ENCODE measurements at places on chromosomes 5 and 9.

DNA sequence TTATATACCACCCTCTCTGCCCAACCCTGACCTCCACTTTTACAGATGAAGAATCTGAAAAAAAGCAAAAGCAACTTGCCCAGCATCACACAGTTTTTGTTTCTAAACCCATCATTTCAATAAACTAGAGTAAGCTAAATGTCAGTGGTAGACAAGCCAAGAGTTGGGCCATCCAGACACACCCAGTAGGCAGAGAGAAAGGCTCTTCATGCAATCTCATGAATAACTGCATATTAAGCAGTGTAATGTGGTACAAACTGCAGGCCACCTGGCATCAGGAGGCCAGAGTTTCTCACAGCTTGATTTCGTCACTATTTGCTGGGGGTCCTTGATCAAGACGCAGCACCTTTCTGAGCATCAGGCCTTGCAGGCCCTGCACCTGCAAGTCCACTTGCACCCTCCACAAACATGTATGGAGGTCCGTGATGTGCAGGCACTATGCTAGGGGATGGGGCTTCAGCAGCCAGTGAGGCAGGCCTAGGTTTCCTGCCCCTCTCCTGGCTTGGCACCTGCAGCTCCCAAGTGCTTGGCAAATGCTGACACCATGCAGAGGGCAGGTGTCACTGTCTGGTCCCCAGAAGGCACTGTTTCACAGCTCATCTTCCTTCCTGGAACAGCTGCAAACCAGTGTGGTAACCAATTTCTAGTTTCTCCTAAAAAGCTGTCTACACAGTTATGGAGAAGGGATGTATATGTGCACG, 29.8 kb downstream of the ADAM19 start:
- DNase-seq = no peak

DNA sequence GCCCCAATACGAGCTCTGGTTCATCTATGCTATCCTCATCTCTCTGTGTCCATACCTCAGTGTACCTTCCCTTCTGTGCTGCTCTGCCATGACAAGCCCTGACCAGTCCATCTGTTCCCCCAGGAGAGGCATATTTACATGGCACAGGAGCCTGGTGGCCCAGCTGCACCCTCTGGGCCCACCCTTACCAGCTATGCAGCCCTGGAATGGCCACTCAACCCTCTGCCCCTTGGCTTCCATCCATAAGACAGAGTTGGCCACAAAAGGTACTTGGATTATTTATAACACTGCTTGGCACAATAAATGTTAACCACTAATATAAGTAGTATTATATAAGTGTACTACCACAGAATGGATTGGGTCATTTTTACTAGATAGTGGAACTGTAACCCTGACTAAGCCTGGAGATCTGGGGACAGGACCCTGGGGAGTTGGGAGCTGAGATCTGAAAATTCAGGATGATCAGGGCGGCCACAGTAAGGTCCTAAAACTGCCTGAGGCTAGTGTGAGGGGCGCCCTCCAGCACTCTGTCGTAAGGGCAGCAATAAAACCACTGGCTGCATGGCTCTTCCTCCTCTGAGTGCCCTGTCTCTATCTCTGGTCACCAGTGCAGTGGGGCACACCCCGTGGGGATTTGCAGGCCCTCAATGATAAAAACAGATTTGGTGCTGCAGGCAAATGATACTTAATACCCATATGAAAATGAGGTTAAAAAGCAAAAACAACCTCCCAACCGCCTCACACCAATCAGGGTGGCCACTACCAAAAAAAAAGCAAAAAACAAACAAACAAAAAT, 65.8 kb downstream of the SEMA4D start:
- DNase-seq = no peak

GRCh38 chr5:153546566-153546965, 56.1 kb downstream of the GRIA1 start:
- no peak for DNase-seq

DNA sequence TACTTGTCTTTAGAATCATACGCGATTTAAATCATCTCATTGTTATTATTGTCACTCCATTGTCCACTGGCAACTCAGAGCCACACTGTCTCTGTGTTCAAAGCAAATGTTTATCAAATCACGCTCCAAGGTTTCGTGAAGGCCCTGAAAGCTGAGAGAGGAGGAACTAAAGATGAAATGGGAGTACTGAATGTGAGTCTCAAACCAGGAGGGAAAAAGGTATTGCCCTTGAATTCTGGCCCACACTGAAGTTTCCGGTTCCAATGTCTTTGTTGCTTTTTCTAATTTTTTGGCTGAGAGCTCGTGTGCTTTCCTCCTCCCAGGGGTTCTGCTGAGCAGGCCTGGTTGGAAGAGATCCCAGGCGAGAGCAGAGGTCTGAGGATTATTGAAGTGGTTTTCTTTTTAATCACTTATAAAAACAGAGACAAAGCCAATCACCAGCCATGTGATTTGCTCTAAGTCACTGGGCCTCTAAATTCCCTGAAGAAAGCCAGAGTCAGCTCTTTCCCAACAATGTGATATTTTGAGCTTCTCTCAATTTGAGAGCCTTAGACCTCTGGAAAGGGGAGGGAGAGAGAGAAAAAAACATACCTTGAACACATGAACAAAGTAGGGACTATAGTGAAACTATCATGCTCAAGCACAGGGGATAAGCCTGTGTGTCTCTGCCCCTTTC, 420.8 kb upstream of the GRAMD2B start:
- no peak for DNase-seq

GRCh38 chr9:121881920-121882500, 211.1 kb downstream of the TTLL11 start:
- no peak for DNase-seq

DNA sequence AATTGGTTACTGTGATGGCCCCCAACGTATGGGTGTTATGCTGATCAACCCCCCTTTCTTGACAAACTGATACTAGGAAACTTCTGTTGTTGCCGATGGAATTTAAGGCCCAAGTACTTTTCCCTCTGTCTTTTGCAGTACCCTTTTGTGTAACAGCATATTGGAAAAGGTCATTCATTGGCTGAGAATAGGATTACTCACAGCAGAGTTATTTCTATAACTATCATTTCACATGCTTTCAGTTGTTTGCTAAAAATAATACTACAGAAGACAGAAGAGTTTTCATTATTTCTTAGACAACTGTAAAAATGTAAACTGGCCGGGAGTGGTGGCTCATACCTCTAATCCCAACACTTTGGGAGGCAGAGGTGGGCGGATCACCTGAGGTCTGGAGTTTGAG, 329.5 kb downstream of the KIAA0825 start:
- no peak for DNase-seq

- no peak for DNase-seq
Measured at GRCh38 chr5:174323878-174324281, 278.4 kb downstream of the NSG2 start.

DNA sequence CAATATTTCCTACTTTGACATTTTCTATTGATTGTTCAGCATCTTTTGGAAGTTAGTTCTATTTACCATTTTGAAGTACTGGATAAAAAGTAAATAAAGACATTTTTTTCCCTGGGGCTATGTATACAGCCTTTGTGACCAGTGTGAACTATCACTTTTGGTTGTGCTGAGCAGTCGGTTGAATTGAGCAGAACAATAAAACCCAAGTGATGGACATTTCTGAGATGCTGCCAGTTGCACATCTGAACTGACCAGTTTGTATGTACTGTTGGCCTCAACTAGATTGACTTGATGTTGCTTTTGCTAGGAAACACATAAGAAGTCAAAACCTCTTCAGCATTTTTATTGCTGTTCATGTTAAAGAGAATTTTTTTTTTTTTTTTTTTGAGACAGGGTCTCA, 260.2 kb upstream of the EFNA5 start:
- DNase-seq = no peak

GRCh38 chr5:137566780-137567179, 67.7 kb upstream of the SPOCK1 start:
- no peak for DNase-seq

- DNase-seq = no peak
Measured at GRCh38 chr9:83188277-83188676, 125.3 kb upstream of the RASEF start.

DNA sequence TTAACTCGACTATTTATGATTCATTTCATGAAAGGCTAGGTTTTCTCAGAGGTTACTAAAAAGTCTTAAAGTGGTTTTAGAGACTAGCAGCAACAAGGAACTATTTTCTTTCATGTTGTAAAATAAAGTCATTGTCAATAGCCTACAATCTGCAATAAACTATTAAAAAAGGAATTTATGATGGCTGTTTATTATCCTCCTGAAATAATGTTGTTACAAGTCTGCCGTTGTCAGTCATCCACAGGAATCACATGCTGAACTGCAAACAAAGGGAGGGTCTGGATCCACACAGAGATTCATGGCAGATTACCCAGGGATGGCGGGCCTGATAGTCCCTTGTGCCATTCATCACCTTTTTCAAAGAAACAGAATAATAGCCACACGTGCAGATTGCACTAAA, 49.2 kb downstream of the TMEM174 start:
- no peak for DNase-seq

- no peak for DNase-seq
Measured at GRCh38 chr9:15306068-15306756, 804 bp downstream of the TTC39B start.

DNA sequence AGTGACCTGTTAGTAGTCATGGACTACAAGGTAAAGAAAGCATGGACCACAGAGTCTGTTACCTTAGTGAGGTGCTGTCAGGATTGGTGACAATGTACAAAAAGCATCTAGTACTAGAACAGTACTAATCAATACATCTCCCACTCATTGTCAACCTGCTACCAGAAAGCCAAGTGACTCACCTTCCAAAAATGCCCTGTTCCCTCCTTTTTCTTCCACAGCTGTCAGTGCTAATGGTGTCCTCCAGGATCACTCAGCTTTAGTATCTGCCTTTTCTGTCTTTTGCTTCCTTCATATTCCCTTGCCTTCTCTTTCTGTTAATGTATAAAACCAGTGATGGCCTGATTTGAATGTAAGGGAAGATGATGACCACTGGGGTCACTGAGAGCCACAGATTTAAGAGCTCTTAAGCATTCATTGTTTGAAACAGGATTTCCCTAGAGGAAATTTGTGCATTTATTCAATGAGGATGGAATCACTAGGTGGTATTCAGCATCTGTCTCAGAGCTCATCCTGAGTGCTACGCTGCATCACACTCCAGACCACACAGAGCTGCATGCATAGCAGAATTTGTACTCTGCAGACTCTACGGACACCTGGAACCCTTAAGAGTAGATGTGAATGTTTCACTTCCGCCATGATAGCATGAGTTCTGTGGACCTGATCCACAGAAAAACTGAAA, 71.0 kb downstream of the SV2C start:
- no peak for DNase-seq

DNA sequence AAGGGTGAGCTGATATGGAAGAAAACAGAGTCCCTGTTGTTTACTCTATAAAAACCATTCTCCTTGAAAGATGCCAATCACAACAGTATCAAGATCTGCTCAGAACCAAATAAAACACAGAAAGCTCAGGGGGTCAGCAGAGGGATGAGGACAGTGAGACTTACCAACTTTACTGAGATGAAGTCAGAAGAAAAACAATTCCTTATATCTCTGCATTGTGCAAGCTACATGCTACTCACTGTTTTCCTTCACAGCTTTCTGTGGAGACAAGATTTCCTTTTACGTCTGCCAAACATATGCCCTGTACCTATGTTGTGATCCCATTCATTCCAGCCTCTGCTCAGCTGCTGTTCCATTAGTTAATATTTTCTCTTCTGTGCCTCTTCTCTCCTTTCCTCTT, 185.6 kb downstream of the TSSK1B start:
- DNase-seq = no peak

GRCh38 chr5:14574891-14575508, 6.6 kb upstream of the OTULINL start:
- no peak for DNase-seq

- DNase-seq = no peak
Measured at GRCh38 chr9:131731644-131732043, 8.2 kb downstream of the RAPGEF1 start.

DNA sequence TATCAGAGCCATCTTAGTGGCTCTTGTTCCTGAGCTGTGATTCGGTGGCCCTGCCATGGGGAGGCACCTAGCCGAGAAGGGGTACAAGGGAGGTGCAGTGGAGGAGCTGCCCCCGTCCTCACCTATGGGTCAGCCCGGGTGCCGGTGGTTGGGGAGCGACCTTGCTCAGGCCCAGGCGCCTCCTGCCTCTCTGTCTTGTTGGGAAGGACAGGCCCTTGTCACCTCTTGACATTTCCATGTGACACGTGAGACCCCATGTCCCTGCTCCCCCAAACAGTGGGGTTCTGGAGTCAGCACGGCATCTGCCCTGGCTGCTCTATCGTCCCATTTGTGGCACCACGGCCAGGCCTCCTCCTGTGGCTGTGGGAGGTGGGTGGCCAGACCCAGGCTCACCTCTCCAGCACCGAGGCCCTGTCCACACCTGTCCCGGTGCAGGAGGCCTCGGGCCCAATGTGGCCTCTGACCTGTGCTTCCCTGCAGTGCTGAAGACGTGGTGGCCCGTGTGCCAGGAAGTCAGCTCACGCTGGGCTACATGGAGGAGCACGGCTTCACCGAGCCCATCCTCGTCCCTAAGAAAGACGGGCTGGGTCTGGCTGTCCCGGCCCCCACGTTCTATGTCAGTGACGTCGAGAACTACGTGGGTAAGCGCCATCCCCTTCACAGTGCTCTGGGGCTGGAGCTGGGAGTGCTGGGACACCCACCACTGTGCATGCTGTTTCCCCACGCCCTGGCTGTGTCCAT, 68.9 kb downstream of the PHF2 start:
- no peak for DNase-seq

GRCh38 chr5:158273035-158273434, 414.1 kb upstream of the CLINT1 start:
- DNase-seq = no peak

Measured in activated naive CD4-positive, alpha-beta T cell (primary cell).